ENCODE measurements at places on chromosomes 5 and 9.

GRCh38 chr5:84228266-84228665 is 156.4 kb downstream of the EDIL3 start:
- no peak for DNase-seq

DNA sequence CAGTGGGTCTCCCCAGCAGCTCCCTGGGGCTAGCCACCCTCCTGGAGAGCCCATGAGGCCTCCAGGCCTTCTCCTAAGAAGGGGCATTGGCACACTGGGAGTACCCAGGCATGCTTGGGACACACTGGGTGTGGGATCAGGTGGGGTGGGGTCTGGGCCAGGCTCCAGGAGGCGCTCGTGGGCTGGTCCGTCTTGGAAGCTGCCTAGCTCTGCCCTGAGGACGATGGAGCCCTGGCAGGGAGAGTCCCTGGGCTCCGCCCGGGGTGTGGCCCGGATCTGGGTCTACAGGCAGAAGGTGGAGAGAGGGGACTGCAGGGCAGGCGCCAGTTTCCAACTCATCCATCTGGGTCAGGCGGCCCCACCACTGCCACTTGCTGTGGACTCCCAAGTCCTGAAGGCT is 2.4 kb downstream of the PRRX2 start:
- DNase-seq, result no peak

DNA sequence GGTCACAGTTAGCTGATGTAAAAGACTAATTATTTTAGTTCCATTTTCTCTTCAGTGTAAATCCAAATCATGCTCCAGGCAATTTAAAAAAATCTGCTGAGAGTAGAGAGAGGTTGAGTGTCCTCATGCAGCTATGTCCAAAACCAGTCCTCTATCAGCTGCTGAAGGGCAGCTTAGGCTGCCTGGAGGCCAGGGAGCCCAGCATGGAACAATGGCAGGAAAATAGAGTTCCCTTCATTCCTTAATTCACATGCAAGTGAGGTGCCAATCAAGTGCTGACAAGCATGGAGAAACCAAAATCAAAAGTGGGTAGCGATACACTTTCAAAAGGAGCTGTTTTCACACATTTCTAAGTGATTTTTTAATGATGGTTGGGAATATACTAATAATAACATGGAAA is 78.3 kb upstream of the POU5F2 start:
- DNase-seq, result no peak

DNA sequence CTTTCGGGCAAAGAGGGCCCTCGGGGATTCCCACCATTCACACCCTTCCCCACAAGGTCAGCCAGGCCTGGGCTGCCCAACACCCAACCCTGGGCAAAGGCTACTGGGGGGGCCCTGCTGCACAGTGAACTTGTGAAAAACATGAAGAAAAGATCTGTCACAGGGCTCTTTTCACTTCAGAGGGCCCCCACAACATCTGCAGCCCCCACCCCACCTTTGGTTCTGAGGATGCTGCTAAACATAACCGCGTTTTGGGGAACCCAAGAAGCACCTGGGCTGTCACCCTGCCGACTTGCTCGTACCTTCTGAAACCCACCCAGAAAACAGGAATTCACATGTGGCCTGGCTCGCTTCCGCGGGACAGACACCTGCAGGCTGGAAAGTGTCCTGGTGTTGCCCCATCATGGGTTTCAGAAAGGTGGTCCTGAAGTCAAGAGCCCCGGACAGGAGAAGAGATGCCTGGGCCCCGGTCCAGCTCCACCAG is 29.3 kb downstream of the B4GALT1 start:
- DNase-seq, result no peak

DNA sequence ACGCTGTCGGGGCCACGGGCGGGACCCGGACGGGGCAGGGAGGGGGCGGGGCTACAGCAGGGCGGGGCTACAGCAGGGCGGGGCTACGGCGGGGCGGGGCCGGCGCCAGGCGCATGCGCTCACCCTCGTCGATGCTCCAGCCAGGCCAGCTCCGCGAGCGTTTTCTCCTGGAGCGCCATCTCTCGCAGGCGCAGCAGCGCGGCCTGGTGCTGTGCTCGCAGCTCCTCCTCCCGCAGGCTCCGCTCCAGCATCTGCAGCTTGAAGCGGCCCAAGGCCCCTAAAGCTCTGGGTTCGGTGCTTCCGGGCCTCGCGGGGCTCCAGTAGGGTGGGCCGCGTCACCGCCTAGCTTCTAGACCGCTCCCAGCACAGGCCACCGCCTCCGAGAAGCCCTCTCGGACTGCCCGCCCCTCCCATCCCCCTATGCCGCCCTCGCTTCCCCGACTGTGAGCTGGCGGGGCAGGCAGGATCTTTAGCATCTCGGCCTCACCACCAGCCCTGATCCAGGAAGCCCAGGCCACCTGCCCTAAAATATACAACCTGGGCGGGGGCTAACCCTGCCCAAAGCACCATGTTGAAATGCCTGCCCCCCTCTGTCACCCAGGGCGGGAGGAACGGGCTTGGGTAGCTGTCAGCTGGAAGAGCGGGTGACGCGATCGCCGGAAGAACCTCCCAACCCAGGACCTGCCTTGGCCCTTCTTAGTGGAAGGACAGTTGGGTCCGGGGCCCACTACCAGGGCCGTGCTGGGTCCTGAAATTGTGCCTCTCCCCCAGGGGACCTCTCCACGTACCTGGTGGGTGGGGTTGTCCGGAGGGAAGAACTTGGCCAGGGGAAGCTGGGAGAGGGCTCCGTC is 21.9 kb upstream of the QSOX2 start:
- DNase-seq, result no peak

- DNase-seq, result no peak
Measured at GRCh38 chr9:124960409-124960752, 19.5 kb upstream of the GOLGA1 start.

GRCh38 chr9:114098021-114098935 is 814 bp downstream of the KIF12 start:
- DNase-seq, result no peak

- no peak for DNase-seq
Measured at GRCh38 chr9:15253197-15253596, 53.8 kb downstream of the TTC39B start.

- no peak for DNase-seq
Measured at GRCh38 chr5:1251678-1252580, 26.7 kb downstream of the SLC6A18 start.

GRCh38 chr9:71249729-71250317 is 128.4 kb upstream of the TRPM3 start:
- DNase-seq, result peak; percentile 17

GRCh38 chr9:105332471-105332870 is 88.0 kb downstream of the SLC44A1 start:
- DNase-seq, result no peak

GRCh38 chr9:73548201-73548600 is 396.5 kb downstream of the ANXA1 start:
- no peak for DNase-seq

DNA sequence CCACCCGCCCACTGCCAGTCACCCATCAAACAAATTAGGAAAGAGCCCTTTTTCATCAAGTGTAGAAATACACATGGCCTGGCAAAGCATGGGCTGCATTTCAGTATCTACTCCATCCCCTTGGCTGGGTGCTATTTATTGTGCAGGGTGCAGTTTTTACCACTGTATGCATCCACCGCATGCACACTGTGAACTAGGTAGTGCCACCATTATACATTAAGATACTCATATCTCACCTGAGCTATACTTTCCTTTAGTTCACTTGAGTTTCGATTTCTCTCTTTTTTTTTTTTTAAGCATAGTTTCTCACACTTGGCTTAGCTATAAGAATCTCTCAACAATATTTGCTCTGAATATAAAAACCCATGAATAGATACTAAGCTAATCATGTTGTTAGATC is 49.4 kb downstream of the JMY start:
- DNase-seq, result no peak

GRCh38 chr5:126682856-126683255 is 82.1 kb downstream of the PHAX start:
- DNase-seq, result no peak

DNA sequence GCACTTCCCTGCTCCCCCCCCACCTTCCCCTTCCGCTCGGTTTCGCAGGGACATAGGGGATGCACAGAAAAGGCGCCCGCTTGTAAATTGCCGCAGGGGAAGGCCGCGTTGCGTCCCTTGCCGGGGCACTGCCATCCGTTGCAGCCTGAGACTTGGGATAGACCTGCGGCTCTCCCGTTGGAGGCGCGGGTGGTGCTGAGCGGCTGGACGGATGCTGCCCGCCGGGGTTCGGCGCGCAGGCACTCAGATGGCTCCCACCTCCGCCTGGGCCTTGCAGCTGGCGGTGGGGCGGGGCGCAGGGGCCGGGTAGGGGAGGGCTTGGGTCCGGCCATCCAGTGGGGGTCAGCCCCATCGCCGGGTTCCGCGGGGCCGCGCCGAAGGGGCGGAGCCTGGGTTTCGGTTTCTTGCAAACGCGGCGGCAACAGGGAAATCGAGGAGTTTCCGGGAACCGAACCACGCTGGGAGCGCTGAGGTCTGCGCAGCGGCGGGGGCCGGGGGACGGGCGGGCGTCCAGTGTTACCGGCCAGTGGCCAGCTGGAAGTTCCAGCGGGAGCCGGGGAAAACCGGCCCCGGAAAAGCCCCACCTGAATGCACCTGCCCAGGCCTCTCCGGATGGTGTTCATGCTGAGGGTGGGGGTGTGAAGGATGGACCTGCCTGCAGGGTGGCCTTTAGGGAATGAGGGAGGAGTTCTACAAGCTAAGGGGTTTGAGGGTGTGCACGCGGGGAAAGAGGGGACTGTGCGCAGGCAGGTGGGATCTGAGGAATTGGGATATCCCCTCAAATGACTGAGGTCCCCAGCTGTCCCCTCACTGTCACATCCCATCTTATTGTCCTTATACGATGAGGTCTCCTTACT is 6.3 kb upstream of the IRF1 start:
- DNase-seq, result no peak

DNA sequence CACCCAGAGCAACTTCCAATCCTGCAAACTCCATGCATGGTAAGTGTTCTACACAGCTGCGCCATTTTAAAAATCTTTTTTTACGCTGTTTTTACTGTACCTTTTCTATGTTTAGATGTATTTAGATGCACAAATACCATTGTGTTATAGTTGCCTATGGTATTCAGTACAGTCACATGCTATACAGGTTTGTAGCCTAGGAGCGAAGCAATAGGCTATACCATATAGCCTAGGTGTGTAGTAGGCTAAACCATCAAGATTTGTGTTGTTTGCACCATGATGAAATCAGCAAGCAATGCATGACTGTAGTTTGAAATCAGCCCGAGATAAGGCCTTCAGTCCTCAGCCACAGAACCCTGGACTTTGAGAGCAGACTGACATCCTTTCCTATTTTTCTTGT is 101.2 kb downstream of the LIX1 start:
- no peak for DNase-seq

DNA sequence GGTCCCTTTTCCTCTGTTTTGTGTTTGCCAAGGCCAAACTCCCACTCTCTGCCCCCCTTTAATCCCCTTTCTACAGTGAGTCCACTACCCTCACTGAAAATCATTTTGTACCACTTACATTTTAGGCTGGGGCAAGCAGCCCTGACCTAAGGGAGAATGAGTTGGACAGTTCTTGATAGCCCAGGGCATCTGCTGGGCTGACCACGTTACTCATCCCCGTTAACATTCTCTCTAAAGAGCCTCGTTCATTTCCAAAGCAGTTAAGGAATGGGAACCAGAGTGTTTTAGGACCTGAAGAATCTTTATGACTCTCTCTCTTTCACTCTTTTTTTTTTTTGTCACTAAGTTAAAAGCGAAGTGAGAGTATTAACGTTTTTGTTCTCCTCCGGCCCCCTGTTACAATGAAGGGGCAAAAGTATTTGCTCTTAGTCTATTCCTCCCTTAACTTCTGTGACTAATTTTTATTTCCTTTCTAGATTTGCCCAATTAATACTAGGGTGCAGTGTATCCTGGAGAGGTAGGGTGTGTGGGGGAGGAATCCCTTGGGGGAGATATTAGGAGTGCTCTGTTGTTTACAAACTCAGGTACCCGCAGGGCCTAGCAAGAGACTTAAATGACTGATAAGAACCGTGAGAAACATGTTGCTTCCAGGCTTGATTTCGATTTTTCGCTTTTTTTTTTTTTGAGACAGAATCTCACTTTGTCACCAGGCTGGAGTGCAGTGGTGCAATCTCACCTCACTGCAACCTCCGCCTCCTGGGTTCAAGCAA is 14.7 kb downstream of the GM2A start:
- DNase-seq, result no peak

- no peak for DNase-seq
Measured at GRCh38 chr9:136808075-136808805, 492 bp downstream of the RABL6 start.

DNA sequence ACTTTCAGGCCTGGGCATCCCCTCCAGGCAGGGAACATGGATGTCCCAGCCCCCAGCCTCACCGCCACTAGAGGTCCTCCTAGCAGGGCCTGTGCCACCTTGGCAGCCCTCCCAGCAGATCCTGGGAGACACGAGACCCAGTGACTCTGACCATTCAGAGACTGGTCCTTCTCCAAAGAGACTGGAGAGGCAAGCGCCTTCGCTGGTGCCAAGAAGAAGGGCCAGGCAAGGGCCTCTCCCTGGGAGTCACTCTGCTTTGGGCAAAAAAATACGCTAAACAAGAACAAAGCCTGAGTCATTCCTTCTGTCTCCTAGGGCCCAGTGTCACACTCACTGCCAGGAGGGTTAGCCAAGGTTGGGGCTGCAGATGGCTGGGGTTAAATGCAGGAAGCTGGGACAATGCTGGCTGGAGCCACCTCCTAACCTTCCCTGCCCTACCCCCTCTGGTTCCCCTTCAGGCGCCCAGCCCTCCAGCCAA is 35.3 kb upstream of the SMIM23 start:
- no peak for DNase-seq

GRCh38 chr5:16595881-16596580 is 20.8 kb downstream of the RETREG1 start:
- no peak for DNase-seq

GRCh38 chr5:113510836-113511451 is 2.5 kb upstream of the YTHDC2 start:
- DNase-seq, result peak; percentile 22

DNA sequence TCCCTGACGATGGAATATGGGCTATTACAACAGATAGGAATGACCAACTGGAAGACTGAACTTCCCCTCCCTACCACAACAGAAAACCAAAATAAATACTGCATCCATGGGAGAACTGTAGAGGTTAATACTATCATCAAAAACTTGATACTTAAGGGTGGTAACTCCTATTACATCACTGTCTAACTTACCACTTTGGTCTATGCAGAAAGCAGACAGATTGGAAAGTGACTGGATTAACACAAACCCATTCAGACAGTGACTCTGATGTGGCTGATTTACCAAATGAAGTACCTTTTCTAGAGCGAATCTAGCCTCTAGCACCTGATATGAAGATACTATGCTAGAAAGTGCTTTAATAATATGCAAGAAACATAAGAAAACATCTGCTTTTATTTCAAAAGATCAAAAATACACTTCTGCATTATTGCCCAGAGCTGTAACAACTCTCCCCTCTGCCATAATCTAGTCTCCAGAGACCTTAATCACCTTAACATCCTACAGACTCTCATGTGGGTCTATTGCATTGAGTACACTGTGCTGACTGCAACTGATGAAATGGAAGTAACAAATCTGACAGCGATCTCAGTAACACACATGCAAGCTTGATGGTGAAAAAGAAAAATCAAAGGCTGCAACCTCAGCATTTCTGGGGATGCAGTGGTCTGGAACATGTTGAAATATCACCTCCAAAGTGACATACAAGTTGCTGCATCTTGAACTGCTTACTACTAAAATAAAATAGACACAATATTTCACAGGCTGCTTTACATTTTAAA is 62.7 kb downstream of the EPB41L4A start:
- no peak for DNase-seq

GRCh38 chr9:31837211-31837610 is 547.2 kb upstream of the ACO1 start:
- peak; percentile 34 for DNase-seq

- peak; percentile 85 for DNase-seq
Measured at GRCh38 chr5:150461231-150461630, 11.7 kb upstream of the RPS14 start.

GRCh38 chr9:73152953-73153352 is 1.3 kb downstream of the ANXA1 start:
- DNase-seq, result no peak
